ENCODE measurements at places on chromosomes 4 and X.

DNA sequence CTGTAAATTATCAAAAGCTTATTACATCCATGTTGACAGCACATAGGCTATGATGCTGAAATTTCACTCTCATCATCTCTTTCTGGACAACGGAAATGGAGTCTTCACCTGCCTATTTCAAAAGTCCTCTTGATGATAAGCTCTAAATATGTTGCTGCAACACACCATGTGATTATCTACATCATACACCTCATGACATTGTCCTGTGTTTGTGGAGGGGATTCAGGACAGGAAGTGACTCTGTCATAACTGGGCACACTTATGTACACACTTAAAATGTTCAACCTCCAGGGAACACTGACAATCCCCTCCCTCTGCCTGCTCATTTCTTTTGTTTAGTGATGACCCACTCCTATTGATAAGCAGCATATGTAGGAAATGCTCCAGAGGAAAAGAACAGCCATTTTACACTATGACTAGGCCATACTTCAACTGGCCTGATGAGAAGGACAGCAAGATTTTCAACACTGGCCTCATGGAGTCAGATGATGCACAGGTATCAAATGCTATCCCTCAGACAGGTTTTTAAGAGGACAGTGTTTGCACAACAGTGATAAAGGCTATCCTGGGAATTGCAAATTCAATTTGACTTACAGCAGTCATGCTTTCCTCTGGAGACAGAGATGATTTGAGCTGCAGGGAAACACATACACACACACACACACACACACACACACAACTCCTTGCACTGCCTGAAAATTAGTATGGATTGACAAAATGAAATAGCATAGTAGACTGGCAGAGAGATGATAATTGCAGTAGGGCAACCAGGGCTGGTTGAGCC, 163.3 kb upstream of the RASGEF1B start:
- DNase-seq = no peak

GRCh38 chr4:5122114-5122513, 70.8 kb downstream of the STK32B start:
- DNase-seq = no peak

DNA sequence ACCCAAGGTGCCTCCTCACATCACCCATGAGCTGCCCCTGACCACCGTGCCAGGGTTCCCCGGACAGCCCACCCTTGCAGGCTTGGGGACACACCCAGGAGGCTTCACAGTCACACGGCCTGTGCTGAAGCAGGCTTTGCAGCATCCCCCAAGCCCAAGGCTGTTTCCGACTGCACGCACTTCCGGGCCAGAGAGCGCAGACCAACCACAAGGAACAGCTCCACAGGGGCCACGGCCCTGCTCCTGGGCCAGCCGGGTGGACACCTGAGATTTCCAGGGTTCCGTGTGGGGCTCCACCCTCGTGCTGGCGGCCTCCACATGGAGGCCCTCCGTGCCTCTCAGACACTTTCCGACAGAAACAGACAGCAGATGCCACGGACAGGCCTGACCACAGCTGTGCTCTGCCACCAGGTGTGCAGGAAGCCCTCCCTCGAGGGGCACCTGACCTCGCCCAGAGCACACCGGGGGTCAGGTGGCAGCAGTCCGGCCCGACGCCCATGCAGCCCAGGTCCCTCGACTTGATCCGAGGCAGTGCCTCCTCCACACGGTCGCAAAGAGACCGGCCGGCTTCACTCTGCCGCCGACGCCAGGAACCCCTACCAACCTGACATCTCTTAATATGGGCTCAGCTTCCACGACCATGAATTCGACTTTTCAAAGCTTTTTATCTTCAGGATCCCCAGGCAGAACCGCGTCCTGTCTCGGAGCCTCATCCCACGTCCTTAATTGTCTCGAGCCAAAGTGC, 8.0 kb downstream of the CTBP1 start:
- DNase-seq = no peak

- no peak for DNase-seq
Observed at GRCh38 chr4:125042041-125042440, 272.7 kb upstream of the FAT4 start.

DNA sequence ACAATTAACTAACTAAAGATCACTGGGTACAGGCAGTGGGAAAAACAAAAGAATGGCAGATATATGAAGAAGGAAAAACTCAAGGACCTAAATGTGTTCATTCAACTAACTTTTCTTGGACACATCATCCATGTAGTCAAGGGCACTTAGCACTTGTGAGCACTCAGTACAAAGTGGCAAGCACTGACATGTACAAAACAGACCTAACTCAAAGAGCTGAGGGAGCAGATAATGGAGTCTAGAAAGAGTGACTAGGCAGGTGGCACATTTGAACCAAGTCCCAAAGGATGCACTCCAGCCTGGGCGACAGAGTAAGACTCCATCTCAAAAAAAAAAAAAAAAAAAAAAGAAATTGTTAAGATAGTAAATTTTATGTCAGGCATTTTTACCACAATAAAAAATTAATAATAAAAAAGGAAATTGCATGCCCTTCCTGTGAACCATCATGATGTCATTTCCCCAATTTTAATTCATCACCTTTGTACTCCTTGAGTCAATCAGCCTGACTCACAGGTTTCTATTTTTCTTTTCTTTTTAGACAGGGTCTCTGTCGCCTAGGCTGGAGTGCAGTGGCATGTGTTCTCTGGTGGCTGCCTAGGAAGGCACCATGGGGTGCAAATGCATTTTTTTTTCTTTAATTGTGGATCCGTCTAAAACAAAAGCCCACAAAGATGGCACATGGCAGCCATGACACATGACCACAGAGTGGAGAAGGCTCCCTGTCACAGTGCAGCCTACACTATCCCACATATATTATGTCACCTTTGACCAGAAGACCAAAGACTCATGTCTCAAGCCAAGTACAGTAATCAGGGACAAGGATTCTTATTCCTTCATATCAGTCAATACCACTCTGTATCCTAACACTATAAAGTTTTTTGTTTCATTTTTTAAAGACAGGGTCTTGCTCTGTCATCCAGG, 91.9 kb downstream of the CHST7 start:
- no peak for DNase-seq

DNA sequence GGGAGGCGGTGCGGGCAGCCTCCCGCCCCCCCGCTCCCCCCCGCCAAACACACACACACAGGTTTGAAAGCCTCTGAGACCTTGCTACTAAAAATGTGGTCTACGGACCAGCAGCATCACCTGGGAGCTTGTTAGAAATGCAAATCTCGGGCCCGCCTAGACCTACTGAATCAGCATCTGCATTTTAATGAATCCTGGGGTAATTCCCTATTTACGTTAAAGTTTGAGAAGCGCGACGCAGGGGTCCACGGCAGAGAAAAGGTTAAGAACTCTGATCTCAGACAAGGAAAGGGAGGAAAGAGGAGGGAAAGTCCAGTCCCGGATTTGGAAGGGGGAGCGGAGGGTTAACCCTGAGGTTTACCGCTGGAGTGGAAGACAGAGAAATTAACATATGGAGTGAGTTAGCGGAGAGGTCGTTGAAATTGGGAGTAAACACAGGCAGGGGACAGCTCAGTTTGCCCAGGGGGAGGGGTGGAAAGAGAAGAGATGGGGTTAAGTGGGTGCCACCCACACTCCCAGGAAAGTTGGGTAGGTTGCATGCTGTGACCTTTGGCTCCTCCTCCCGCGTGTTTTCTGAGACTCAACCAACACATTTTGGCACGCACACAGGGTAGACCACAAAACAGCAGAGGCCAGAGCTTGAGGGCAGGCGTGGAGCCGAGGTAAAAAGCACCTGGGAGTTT, 483.6 kb downstream of the BCOR start:
- peak; percentile 49 for DNase-seq

GRCh38 chr4:7909463-7910262, 30.0 kb downstream of the AFAP1 start:
- DNase-seq = no peak

DNA sequence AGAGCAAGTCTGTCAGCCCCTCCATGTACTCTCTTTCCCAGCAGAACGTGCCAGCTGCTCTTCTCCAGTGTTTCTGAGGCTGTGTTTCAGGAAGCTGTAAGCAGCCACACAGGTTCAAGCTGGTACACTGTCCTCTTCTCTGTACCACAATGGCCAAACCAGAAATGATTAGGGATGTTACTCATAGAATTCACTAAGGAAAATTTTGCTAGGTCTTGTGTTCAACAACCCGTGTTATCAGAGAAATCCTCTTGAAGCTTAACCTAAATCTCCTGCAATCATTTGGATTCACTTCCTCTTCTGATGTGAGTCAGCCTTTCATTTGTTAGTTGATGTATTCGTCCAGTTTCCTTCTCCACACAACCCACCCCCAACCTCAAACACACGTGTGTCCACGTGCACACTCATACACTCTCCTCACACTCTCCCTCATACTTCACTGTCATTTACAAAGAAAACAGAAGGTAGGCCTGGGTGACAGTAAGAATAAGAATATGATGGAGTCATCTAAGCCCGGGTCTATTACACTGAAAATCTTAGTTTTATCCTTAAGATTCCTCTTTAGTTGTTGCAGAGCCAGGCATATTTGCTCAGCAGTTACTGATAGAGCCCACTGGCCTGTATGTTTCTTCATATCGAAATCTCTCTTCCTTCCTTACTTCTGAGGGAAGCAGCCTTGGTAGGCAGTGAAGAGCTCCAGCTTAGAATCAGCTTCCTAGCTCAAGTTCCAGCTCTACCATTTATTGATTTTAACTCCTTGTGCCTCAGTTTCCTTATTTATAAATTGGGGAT, 63.4 kb downstream of the DCUN1D4 start:
- peak; percentile 45 for DNase-seq

DNA sequence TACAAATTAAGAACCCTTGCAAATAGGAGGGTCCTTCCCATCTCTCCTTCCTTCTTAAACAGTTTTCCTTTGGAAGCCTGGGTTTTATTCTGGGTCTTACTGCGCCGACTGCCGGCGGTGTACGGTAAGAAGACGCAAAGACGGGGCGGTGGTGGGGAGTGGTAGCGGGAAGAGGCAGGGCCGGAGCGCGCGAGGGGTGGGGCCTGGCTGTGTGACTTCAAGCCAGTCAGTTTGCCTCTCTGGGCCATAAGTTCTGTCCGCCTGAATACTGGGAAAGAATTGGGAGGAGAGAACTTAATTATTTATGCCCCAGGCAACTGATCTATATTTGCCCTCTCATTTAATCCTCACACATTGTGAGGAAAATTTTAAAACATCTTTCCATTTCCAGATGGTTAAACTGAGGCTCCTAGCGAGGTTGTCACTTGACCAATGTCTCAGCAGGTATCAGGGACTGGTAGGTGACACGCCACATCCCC, 726 bp upstream of the KANTR start:
- peak; percentile 78 for DNase-seq

DNA sequence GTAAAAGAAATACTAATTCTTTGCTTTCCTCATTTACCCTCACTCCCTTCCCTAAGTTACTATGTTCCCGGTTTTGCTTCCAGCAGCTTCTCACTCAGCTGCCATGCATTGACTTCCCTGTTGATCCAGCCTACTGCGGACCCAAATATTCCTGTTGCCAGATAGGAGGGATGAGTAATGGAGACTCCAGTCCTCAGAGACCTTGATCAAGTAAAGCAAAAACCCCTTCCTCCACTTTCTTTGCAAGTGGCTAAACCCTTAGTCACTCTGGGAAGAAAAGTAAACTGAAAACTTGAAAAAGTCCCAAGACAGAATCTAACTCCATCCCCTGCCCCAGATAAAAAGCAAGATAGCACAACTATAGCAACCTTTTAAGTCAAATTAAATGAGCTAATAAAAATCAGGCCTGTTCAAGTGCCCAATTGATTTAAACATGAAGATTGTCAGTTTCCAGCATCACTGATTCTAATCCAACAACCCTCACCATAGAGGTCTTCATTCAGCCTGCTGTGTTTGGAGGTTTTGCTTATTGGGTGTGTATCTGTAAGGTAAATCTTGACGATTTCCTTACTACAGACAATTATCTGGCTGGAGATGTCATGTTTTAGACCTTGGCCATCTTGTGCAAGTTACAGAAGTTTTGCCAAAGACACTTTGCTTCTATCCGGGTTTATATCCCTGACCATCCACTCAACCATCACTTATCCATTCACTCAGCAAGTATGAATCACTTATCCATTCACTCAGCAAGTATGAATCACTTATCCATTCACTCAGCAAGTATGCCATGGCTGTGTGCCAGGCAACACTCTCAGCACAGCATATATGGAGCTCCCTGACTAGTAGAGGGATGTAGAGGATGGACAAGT, 17.6 kb downstream of the FGFBP1 start:
- no peak for DNase-seq

DNA sequence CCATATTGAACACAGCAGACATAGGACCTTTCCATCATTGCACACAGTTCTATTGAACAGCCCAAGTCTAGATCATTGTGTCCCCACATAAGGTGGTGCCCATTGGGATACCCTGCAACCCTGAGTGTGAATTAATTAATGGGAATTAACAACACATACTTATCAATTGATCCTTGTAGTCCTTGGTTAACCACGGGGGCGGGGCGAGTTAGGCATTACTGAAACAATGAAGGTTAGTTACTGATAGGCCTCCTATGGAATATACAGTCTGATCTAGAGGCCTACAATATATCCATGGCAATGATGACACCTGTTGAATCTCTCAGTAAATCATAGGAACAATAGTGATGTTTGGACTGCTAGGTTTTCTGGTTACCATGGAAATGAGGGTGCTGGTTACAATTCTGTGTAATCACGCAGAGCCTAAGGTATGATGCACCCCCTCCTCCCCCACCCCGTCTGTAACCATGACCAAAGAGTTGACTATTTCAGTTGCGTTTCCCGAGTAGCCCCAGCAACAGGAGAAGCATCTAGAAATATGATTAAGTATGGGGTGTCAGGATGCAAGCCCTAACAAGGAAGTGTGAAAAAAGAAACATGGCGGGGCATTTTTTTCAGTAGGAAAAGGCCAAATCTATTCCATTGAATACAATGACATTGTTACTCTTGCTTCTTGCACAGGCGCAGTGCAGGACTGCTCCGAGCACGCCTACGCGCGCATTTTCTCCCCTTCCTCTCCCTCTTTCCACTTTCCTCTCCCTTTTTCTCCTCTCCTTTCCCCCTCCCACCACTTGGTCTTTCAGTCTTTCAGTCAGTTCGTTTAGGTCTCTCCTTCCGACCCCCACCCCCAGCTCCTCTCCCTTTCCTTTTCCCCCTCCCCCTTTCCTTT, 677 bp upstream of the NONO start:
- peak; percentile 61 for DNase-seq

DNA sequence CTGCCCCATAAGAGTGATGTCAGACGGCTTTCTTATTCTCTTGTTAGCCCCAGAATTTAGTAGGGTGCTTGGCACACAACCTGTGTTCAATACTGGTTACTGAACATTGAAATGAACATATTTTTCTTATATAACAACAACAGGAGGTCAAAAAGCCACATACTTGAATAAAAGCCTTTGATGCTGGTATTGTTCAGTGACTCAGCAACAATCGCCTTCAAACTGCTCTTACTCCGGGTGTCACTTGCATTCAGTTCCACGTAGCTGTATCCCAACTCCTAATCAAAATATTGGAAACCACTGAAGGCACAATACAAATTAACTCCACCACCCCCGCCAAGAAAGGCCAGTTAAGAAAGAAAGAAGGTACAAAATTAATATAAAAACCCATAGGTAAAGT, 61.5 kb downstream of the RFC1 start:
- DNase-seq = no peak

GRCh38 chrX:125004799-125005198, 314.9 kb upstream of the TEX13C start:
- DNase-seq = peak; percentile 35
